ENCODE measurements at places on chromosomes 1 and 21. TPM values are rescaled to one million over a fixed set of nuclear protein-coding genes. Genes with fewer than 3 reads are reported as not detected.

DNA sequence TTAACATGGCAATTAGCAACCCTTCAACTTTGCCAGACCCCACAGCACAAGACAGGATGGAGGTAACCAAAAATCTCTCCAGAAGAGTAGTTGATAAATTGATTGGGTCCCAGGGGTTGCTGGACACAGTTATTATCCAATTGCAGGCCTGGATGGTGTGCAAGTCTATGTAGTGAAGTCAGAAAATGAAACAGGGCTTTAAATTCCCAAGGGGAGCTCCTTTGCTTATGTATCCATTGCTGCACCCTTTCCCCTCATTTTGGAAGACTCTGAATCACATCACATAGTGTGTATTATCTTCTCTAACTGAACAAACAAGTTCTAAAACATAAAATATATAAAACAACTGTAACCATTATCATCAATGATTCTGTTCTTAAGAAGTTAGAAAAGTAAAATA, 550.2 kb downstream of the LMO4 start:
- no peak for DNase-seq

DNA sequence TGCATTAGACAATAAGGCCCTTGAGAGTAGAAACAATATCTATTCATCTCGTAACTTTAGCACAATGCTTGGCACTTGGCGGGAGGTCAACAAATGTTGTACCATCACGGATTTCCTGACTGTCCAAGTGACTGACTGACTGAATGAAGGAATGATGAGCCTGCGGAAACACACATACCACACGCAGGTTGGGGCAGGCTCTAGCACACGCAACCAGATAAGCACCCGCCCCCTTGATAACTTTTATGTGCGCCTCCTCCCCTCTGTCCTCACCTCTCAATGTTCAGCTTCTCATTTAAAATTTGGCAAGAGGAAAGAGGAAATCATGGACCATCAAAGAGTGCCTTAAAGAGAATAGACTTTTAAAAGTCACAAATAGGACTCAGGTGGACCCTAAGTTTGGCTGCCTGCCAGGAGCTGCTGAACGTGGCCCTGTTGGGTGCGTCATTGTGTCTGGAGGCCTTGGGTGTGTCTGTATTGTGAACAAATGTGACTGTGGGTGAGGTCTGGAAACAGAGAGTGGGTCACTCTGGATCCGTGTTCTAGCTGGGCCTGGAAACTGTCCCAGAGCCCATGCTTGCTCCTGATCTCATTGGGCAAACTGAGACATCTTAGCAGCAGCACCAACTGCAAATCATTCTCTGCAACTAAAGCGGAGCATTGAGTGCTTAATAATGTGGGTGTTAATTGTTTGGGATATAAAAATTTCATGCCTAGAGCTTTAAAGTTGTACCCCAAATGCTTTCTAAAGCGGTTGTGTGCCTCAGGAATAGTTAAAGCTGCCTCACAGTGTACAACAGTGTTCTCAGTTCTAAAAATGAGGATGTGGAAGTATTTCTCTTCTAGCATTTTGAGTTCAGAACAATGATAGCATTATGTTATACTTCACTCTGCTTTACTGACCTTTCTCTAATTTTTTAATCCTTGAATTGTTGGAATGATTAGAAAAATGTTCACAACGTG, 47.6 kb upstream of the ABCG1 start:
- DNase-seq, result no peak

The ACTA1 gene
- 1.6 TPM for polyA plus RNA-seq

The OLIG2 gene
- not detected for polyA plus RNA-seq

The PDXK gene
- polyA plus RNA-seq, result 72.1 TPM

GRCh38 chr1:200794506-200795065, 55.9 kb downstream of the CAMSAP2 start:
- no peak for DNase-seq

DNA sequence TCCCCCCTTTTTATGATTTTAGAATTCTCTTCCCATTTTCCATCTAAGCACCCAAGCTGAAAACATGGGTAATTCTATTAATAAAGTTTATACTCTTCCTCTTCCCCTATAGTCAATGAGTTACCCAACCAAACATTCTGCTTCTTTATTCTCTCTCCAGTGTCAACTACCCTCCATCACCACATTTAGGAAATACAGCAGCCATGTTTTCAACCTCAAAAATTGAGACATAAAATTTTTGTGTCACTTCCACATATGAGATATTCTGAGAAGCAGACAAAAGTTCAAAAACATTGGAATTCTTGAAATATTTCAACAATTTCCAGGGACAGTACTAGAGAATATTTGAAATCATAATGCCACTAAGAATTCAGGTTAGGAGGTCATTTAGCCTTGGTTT, 64.8 kb upstream of the ATP1A1 start:
- DNase-seq, result no peak

GRCh38 chr1:103273106-103273505, 164.8 kb upstream of the COL11A1 start:
- DNase-seq, result no peak

- DNase-seq, result no peak
Measured at GRCh38 chr1:229892515-229893117, 174.4 kb upstream of the GALNT2 start.

GRCh38 chr1:39196244-39197215, 8.0 kb upstream of the MACF1 start:
- DNase-seq, result no peak

The CYP4A11 gene
- polyA plus RNA-seq, result 48.1 TPM

The GSTM5 gene
- polyA plus RNA-seq, result 60.4 TPM

- DNase-seq, result no peak
Measured at GRCh38 chr1:79264975-79265818, 258.7 kb upstream of the ADGRL4 start.

The CD101 gene
- polyA plus RNA-seq, result 1.5 TPM

The CFAP141 gene
- not detected for polyA plus RNA-seq

DNA sequence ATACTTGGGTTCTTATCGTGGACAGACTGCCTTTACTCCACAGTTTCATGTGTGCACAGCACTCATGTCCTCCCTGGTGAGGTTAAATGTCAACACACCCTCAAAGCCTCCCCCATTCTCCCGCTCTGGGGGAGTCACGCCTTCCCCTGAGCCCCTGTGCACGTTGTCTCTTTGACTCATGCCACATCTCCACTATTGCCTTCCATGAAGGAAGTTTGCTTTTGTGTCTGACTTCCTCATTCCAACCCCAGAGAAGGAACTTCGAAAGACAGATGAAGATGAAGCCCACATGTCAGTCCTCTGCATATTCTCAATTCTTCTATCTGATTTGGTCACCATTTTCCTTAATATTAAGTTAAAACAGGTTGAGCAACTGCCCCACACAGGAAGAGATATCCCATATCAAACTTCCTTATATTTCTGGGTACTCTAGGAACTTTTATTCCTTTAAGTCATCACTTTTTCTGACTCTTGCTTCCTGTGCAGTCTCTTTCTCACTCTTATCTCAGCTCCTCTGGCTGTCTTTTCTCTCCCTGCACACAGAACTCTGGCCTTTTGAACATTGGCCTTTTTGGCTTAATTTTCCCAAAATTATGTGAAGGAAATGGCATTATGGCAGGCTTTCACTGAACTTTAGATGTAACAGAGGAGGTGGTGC, 41.5 kb downstream of the C4BPA start:
- no peak for DNase-seq

- no peak for DNase-seq
Measured at GRCh38 chr1:201499795-201500669, 6.9 kb downstream of the CSRP1 start.

DNA sequence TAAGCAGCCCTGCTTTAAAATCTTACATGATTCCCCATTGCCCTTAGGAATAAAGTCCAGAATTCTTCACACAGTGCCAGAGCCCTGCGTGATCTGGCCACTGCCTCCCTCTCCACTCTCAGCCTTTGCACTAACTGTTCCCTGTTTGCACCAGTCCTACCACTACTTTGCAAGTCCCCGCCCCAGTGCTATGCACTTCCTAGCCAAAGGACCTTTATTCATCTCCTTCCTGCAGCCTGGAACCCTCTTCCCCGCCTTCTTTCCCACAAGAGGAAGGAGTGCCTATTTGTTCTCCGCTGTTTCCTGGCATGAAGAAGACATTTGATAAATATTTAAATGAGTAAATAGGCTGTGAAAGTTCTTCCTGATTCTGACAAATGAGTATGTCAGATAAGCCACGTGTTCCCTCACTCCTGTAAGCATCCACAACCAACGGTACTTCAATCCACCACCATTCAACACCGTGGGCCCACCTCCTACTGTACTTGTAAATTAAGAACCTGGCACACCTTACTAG, 23.9 kb downstream of the CAPN8 start:
- DNase-seq, result no peak

DNA sequence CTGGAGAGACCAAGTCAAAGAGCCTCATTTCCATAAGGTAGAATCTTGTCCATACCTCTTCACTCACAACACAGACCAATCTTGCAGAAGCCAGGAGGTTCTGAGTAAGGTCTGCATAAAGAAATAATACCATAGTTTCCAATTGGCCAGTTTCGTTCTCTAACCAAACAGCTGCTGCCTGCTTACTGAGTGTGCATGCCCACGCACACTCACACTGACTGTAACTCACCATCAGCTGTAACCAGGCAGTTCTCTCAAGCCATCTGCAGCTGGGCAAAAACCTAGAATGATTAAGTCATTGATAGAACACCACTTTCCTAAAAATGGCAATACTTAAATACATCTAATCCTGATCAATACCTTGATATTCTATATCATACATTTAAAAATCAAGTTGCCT, 106.6 kb upstream of the VAV3 start:
- no peak for DNase-seq

- DNase-seq, result no peak
Measured at GRCh38 chr1:36609241-36610027, 126.7 kb upstream of the CSF3R start.

DNA sequence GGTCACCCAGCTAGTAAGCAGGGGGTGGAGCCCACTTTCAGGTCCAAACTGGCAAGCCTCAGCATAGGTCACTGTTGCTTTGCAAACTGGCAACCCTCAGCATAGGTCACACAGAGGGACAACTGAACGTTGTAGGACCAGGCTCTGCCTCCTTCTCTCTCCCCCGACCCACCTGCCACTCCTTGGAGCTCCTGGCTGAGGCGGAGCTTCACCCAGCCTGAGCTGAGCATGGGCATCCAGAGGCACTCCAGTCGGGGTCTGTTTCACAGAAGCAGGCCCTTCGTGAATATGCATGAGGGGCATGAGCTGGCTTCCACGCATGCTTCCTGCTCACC, 24.2 kb downstream of the CAPZB start:
- DNase-seq, result no peak

The COL11A1 gene
- polyA plus RNA-seq, result 4.5 TPM

The RGL1 gene
- 49.9 TPM for polyA plus RNA-seq

DNA sequence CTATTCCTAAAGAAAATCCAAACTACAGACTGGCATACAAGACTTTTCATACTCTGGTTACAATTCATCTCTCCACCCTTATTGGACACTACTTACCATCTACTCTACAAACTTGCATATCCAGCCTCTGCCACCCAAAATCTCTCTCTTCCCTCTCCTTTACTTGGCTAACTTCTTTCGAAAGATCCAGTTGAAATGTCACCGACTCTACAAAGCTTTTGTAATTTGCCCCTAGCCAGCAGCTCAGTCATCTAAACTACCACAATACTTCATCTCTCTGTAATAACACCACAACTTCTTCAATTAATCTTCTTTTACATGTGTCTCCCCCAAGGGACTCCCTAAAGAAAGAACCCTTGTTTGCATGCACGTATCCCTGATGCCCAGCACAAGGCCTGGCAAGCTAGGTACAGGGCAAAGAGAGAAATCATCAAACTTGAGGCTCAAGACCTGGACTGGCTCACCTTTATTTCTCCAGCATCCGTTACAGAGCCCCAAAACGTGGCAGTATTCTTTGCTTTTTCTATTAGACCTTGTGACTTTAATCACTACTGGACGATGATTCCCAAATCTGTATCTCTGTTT, 2.7 kb downstream of the ZBTB21 start:
- DNase-seq, result no peak

- no peak for DNase-seq
Measured at GRCh38 chr1:36765785-36766300, 268.5 kb downstream of the GRIK3 start.

GRCh38 chr1:28456078-28456477, 49.8 kb upstream of the RCC1 start:
- DNase-seq, result no peak

DNA sequence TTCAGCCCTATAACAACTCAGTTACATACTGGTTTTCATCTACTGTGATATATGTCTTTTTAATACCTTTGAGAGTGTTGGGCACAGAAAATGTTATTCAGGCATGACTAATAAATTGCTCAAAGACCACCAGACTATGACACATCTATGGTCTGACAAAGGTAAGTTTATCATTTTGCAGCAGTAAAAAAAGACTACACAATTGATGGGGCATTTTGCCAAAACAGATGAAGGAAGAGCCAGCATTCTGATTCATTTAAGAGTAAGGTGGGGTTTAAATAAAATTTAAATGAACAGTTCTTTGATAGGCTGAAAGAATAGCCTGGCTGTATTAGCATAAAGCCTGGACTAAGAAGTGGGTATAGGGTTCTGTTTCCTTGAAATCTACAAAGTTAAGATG, 8.8 kb upstream of the RNPC3 start:
- no peak for DNase-seq

GRCh38 chr1:182146286-182146685, 84.8 kb upstream of the ZNF648 start:
- no peak for DNase-seq
